Fibroblast of gingiva (primary cell): ENCODE measurements at places on chromosomes 3 and 15.

- DNase-seq = no peak
Observed at GRCh38 chr15:70247281-70247680, 149.6 kb upstream of the TLE3 start.

DNA sequence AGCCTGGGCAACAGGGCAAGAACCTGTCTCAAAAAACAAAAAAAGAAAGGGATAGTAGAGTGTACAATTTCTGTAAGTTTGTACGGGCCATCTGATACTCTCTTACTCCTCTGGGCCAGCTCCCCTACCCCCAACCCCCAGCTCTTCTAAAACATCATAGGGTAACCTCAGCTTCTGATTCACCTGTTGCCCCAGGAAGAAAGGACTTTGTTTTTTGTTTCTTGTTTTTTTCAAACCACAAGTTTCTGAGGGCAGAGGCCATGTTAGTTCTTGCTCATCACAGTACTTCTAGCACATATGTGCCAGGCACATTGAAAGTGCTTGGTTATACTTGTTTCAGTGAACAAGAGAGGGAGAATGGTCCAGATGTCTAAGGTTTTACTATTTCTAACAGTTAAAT is 20.2 kb downstream of the ATOSA start:
- DNase-seq = no peak

DNA sequence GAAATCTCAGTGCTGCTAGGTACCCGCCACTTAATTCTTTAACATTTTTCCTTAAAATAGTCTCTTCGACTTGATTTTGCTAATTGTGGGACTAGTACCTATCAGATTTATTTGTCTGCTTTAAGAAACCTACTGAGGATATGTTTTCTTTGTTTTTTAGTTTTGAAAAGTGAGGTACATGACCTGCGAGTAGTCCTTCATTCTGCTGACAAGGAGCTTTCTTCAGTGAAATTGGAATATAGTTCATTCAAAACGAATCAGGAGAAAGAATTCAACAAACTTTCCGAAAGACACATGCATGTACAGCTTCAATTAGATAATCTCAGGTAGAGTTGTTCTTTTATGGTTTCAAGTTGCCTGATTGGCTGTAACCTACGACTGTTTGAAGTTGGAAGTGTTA is 47.0 kb upstream of the TMEM42 start:
- no peak for DNase-seq

DNA sequence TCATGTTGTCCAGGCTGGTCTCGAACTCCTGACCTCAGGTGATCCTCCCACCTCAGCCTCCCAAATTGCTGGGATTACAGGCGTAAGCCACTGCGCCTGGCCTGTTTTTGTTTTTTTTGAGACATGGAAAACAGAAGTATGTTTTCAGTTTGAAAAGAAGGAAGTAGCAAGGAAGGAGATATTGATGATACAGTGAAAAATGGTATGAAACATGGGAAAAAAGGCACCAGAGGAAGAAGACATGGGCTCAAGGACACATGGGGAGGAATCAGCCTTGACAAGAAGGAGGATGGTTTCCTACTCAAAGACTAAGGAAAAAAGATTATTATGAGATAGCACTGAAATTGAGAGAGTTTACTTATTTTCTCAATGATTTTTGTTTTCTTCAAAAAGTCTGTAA is 30.7 kb downstream of the FMN1 start:
- DNase-seq = no peak

- peak; percentile 52 for DNase-seq
Observed at GRCh38 chr3:124351430-124352148, 359.7 kb upstream of the ROPN1 start.

- no peak for DNase-seq
Observed at GRCh38 chr3:137131081-137131480, 173.3 kb downstream of the IL20RB start.

DNA sequence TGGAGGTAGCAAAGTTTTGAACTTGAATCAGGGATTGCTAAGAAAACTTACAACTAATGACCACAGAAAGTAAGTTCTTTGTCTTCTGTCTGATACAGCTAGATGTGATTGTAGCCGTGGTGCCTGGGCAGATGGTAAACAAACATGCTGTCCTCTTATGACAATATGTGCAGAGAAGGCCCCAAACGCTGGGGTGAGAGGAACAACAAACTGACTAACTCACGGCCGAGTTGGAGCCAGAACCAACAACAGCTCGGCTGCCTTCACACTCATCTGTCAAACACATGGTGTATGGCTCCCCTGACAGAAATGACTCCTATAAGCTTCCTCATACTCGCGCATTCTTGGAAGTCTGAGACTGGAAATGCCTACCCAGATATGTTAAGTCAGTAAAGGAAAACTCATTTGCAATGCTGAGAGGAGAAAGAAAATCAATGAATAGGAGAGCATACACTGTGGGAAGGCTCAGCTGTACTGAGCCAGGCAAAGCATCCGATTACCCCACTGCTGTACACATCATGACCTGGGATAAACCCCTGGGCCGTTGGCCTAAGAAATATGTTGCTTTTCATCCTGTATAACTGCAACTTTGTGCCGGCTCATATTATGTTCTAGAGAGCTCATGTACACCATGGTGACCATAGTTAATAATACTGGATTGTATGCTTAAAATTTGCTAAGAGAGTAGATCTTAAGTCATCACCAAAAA is 5.7 kb downstream of the THBS1 start:
- DNase-seq = peak; percentile 77

DNA sequence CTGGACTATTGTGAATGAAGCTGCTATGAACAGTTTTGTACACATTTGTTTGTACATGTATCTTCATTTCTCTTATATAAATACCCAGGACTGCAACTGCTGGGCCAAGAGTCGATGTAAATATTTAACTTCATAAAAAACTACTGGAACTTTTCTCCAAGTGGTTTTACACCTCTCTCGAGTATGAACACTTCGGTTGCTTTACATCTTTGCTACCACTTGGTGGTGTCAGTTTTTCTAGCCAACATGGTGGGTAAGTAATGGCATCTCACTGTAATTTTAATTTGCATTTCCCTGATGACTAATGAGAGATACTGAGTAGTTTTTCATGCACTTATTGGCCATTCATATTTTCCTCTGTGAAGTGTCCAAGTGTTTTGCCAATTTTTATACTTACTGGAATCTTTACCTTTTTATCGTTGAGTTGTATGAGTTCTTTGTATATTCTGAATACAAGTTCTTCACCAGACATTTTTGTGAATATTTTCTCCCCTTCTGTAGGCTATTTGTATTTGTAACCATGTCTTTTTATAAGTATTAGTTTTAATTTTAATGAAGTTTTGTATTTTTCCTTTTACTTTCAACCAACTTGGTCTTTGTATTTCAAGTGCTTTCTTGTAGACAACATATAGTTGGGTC is 44.4 kb downstream of the PCOLCE2 start:
- DNase-seq = peak; percentile 18

- DNase-seq = no peak
Observed at GRCh38 chr15:34246276-34246976, 21.6 kb downstream of the EMC4 start.

- no peak for DNase-seq
Observed at GRCh38 chr3:51379301-51379700, 5.8 kb upstream of the MANF start.

DNA sequence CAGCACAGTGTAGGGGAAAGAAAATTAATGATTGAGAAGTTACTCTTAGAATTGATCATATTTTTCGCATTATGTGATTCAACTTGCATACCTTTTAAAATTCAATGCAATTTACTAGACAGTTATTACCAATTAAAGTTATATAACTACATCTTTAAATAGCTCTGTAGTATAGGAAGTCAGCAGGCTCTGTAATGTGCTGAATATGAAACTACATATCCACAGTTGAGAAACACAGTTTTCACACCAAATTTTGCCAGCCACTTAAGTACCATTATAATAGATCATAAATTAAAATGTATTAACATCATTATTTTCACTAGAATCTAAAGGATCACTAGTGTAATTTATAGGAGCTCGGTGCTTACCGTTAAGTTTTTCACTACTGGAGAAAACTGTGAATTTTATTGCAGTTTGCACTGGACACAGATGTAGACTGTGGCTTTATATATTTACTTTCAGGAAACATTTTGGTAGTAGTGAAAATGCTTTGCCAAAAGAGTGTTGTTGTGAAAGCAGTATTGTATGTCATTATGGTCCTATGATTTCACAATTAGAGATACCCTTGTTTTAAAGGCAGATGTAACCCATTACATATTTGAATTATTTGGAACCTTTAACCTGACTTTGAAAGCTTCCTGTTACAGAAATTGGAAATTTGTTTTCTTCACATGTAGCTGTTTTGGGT is 113.6 kb downstream of the PLCL2 start:
- peak; percentile 65 for DNase-seq

GRCh38 chr15:88513195-88513594 is 33.3 kb downstream of the DET1 start:
- DNase-seq = no peak

DNA sequence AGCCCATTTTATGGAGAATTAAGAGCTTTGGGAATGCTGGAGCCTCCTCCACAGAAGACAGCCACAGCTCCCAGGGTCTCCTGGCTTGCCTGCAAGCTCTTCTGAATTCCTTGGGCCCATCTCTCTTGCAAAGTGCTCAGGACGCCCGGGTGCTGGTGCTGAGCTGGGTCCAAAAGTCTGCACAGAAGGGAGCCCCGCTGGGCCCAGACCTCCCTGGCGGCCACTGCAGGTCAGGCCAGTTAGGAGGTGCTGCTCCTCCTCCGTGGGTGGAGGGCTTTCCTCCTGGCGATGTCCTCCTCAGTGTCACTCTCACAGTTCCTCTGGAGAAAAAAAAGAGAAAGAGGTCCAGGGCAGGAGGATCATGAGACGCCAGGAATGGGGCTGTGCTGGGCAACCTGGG is 74.5 kb upstream of the HERC1 start:
- DNase-seq = no peak

DNA sequence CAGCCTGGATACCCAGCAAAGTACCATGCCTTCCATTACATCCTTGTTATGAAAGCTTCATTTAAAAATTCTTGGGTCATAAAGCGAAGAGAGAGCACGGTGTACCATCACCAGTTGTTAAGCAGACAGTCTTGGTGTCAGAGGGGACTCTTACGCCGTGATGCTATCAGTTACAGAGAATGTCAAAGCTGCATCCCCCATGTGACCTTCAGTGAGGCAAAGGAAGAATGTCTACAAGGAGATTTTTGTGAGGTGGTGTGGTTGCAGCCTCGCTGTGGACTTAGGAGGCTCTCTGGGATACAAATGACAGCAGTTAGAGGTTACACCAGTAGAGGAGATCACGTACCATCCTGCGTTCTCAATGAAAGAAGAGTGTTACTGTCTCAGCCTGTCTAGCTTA is 278.3 kb downstream of the FEZF2 start:
- no peak for DNase-seq

DNA sequence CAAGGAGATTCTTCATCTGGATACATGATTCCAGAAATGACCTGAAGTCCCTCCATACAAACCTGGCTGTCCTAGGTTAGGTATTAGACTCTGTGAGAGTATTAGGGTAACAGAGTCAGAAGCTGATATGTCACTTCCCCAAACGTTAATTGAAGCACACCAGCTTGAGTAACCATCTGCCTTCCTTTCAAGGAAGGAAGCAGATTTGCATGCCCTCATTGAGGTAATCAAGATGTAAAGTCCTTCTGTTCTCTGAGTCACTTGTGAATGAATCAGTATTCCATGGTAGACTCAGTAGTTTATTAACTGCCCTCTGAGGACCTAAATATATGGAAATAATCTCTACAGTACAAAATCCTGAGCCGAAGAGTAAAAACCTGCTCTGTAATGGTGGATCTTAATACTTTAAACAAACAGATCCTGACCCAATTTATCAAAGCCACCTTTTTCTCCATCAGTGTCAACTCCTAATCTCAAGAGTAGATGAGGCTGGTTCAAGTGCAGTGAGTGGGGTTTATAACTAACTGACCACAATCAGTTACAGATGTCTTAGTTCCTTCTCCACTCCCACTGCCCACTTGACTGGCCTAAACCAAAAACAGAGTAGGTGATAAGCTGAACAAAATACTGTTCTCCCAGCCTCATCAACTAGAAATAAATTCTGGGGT is 246.2 kb upstream of the CHRM5 start:
- no peak for DNase-seq

DNA sequence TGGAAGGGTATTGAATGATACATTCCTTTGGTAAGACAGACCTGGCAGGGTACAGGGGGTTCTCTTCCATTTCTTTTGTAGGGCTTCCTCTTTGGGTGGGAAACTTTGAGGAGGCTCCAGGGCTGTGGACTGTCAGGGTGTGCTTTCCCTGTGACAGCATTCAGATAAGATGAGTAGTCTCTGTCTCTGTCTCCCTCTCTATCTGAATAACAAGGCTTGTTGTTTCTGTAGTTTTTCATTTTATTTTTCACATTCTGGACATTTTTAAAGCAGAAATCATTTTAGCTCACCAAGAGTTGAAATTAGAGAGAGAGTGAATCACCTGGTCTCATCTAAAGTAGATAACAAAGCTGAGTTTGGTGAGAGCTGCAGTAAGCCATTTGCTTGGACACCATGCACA is 100.8 kb upstream of the TPM1 start:
- no peak for DNase-seq

DNA sequence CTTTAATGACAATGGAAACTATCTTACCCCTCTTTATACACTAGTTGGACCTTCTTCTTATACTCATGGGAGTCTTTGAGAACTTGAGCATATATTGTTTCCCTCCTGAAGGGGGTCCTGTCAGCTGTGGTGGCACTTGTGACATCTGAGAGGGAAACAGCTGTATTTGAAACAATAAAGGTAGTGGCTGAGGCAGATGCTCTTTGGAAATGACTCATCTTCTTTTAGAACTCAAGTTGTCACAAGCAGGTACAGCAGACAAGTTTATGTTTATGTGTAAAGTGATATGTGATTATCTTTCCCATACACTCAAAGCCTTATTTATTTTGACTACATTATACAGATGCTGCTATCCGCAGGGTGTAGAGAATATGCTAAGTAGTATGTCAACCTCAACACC is 220.0 kb upstream of the GRM7 start:
- no peak for DNase-seq

- DNase-seq = no peak
Observed at GRCh38 chr15:78449220-78449999, 11.4 kb downstream of the IREB2 start.

DNA sequence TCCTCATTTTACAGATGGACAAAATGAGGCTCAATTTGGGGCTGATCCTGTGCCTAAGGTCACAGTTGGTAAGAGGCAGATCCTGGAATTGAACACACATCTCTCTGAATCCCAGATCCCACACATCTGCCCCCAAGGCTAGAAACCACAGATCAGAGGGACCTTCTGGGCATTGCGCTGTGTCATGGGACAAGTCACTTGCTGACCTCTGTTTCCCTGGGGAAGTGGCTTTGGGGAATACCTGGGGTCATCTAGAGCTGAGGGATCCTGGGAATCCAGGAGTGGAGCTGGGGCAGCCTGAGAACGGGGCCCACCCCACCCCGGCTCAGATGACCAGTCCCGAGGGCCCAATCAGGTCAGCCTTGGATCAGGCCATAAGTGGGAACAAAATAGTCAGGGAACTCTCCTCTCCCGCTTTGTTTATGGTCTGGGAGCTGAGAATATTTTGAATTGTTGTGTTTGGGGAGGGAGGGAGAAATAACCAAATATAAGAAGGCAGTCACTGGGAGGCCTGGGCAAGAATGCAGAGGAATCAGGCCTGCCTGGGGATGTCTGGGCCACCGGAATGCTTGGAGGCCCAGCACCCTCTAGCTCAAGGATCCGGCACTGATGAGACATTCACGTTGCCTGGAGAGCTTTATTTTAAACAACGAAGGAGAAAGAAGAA is 8.8 kb upstream of the SLC6A6 start:
- DNase-seq = peak; percentile 73
